ENCODE measurements at places on chromosomes 2 and 18.
A peak's percentile ranks its signal among the peaks of the same experiment; 100 is the strongest.

- no peak for DNase-seq
Observed at GRCh38 chr18:55607773-55608172, 19.8 kb upstream of the TCF4 start.

- DNase-seq = no peak
Observed at GRCh38 chr2:105769504-105769903, 24.8 kb downstream of the NCK2 start.

GRCh38 chr2:151470556-151470955 lies 60.9 kb downstream of the RIF1 start:
- no peak for DNase-seq

DNA sequence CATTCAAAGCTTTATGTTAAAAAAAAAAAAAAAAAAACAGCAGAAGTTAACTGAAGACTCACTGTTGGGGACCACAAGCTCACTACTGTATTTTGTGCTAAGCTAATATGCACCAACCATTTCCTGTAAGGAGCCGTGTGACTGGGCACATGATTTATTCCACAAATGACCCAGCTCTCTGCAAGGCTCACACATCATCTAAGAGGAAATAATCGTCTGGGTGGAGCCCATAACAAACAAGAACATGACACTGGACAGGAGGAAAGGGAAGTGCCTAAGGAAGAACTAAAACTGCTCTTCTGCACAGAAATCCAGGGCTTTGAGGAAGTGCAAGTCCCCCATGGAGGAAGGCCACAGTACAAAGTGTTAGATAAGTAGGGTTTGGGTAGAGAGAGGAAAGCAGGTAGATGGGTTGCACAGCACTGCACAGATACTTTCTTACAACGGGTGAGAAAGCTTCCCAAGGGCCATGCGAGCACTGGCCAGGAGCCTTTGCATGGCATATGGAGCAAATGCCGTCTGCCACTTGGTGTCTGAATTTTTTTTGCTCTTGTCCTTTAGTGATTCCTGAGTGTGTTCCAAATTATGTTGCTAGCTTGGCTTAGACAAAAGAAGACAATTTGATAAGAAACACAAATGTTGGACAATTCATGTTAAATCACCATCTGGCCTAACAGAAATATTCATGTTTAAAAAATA lies 24.4 kb downstream of the NFE2L2 start:
- peak; percentile 34 for DNase-seq

- DNase-seq = no peak
Observed at GRCh38 chr2:206189691-206190090, 30.0 kb downstream of the EEF1B2 start.

Data from NCI-H748 treated with DMSO at 0.1 percent for 48 hours (cell line).